M059J (cell line): ENCODE measurements at places on chromosomes 13 and 19. TPM values are rescaled to one million over a fixed set of nuclear protein-coding genes. Genes with fewer than 3 reads are reported as not detected.

DNA sequence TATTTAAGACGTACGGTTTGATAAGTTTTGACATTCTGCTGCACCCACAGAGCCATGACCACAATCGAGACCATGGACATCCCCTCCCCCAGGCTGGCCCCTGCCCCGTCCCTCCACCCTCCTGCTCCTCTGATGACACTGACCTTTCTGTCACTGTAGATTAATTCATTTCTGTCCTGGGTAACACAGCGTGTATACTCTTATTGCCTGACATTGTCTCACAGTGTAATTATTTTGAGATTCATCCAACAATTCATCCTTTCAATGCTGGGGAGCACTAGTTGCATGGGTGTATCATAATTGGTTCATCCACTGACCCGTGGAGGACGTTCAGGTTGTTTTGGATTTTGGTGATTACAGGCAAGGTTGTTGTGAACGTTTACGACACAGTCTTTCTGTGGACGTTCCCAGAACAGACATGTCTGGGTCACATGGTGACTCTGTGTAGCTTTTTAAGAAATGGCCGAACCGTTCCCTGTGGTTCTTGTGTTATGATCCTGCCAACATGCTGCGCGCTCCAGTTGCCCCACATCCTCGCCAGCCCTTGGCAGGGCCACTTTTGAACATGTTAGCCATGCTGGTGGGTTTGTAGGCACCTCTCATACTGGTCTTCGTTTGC, 41.9 kb downstream of the C13orf46 start:
- no peak for DNase-seq

CDC42EP5 gene
- 0.25 TPM in 1 of 2 replicates, not detected in the other for total RNA-seq

GRCh38 chr19:5397804-5398692, 57.2 kb upstream of the ZNRF4 start:
- peak; percentile 52 for DNase-seq

IFNL3 gene
- total RNA-seq, result not detected in 2 replicates

DNA sequence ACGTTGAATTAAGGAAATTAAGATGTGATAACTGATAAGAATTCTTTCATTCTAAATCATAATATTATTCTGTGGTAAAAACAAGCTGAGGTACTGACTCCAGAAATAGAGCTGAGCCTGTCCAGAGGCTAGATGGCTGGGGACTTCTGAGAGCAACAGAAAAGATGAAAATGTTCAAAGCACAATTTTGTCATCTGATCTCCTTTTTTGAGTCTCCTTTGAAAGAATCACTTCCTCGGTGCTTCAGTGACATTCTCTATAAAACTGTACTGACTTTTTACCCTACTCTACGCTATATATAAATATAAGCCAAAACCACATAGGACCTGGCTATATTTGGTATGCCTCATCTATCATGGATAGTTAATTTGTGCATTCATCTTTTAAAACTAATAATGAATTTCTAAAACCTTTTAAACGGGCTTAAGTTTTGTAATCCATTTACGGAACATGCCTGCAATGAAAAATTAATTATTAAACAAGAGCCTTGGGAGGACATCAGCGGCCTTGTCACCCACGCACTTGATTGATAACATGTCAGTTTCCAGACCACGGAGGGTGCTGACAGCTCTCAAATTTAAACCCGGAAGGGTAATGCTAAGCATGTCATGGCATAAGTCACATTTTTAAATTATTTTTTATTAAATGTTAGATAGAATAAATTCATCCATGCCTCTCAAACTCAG, 235.5 kb downstream of the PCDH9 start:
- no peak for DNase-seq

- peak; percentile 27 for DNase-seq
These were observed 2.3 kb upstream of the LCP1 start for GRCh38 chr13:46184277-46184699.

DNA sequence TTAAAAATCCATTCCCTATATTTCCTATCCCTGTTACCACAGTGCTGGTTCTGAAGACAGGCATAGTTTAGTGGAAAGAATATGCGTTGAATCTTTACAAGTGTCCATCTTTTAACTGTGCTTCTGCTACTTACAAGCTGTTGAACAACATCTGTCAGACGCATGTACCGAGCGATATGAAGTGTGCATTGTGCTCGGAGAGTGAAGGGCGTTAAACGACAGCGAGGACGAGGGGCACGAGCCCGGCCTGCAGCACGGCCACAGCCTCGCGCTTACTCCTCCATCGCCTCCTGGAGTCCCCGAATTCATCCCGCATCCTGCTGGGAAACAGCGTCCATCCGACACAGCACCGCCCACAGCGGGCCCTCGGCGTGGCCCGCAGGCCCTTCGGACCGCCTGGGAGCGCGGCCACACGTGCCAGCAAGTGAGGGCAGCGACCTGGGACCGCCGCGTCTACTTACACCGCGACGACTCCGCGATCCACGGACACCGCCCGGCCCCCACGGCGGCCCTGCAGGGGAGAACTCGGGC, 514 bp downstream of the PCID2 start:
- DNase-seq, result peak; percentile 49

DNA sequence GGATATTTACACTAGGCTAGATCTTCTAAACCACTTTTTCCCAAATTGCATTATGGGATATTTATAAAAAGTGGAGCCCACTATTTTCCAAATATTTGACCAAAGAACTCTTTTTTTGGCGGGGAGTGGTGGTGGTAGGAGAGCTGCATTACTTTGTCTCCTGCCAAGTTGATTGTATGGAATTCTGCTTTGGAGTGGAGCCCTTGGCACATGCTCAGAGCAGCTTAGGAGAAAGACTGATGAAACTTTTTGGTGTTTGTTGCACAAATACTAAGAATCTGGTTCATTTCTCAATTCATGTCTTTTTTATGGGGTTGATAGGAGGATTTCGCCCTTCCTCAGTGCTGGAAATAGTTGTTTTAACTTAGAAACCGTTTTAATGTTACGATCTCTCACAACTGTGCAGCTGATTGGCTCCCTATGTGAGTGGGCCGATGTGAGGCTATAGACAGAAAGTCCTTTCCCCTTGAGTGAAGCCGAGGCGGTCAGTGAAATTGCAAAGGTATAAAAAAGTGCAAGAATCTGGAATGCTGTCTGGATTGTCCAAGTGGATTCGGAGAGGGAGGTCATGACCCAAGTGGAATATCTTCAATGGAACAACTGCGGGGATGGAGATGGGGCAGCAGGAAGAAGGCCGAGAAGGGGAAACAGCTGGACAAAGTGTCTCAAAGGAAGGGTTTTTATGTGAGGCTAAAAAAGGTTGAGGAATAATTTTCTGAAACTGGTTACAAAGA, 415.9 kb downstream of the FGF9 start:
- no peak for DNase-seq
